ENCODE measurements at places on chromosomes 6 and 20.

GRCh38 chr6:146277142-146277541, 248.3 kb downstream of the GRM1 start:
- DNase-seq = no peak

GRCh38 chr6:151391471-151392413, at the start of gene ZBTB2:
TSS of gene ZBTB2 (minus strand) at chr6:151391559. CDS start at chr6:151373637, 17,922 bp downstream.
- peak; percentile 65 for DNase-seq

- DNase-seq = no peak
Measured at GRCh38 chr20:5586720-5587119, 163.5 kb upstream of the SHLD1 start.

DNA sequence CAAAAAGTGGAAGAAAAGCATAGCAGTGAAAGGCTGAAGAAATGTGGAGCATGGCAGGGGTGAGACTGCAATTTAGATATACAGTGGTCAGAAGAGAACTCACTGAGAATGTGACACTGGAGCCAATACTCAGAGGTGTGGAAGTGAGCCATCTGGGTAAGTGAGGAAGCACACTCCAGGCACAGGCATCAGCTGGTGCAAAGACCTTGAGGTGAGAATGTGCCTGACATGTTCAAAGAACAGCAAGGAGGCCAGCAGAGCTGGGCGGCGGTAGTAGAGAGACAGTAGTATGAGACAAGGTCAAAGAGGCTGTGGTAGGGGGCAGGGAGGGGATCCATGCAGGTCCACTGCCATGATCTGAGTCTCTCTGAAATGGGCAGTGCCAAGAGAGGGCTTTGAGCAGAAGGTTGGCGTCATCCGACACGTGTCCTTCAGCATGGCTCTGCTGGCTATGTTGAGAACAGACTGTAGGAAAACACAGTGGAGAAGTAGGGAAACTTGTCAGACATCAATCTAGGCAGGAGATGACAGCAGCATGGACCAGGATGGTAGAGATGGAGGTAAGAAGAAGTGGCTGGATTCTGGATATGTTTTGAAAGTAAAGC, 84.4 kb downstream of the PLCG1 start:
- no peak for DNase-seq

GRCh38 chr6:108359901-108360882, 65.3 kb downstream of the AFG1L start:
- DNase-seq = no peak
